ENCODE measurements at places on chromosomes 7 and 10. TPM values are rescaled to one million over a fixed set of nuclear protein-coding genes. Genes with fewer than 3 reads are reported as not detected.

DNA sequence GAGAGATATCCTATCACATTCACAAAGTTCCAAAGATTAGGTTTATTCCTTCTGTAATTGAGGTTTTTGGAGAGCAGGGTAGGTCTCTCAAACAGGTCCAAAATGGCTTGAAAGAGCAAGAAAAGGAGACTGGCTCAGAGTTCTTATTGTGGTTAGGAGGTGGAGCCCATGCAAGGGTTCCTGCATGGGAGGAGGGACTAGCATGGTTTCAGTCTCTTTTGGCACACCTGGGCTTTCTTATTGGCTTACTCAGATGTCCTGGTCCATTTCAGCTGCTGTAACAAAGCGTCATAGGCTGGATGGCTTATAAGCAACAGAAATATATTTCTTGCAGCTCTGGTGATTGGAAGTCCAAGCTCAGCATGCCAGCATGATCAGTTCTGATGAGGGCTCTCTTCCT lies 493.1 kb downstream of the REEP3 start:
- H3K36me3 ChIP-seq, result no peaks in the 10 kb centered on the region
- no peak overlapping the region for H3K27ac ChIP-seq
- no peaks in the 10 kb centered on the region for H3K27me3 ChIP-seq
- H3K4me1 ChIP-seq, result no peaks in the 10 kb centered on the region

DNA sequence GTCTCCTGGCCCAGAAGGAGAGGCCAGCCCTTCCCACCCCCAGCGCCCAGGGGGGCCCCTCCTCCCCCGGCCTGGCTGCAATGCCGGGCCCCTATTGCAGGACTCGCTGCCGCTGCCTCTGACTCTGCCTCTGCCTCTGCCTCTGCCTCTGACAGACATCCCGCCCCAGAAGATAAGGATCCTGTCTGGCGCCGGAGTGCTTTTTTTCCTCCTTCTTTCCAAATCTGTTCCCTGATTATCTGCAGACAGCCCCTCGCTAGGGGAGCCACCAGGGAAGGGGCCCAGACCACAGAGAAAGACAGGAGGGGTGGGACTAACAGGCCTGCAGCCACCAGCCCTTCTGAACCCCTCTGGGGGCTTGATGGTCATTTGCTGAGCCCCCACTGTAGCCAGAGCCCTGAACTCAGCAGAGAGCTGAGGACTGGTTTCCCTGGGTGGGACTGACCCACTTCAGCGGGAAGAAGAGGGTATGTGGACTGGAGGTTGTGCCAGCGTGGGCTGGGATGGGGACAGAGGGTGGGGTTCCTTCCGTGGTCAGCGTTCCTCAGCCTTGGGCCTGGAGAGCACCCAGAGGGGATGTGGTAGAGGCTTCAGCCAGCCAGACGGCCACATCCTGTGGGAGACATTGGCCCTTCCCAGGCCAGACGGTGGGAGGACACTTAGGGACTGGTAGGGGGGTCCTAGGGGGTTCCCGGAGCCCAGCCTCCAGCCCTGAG lies 22.8 kb downstream of the UNC5B start:
- no peaks in the 10 kb centered on the region for H3K36me3 ChIP-seq
- no peak overlapping the region for H3K27ac ChIP-seq
- DNase-seq, result no peak
- H3K27me3 ChIP-seq, result peaks cover 1% of the 10 kb centered on the region
- no peak overlapping the region for H3K4me3 ChIP-seq

Gene LIPN
- not detected for total RNA-seq

DNA sequence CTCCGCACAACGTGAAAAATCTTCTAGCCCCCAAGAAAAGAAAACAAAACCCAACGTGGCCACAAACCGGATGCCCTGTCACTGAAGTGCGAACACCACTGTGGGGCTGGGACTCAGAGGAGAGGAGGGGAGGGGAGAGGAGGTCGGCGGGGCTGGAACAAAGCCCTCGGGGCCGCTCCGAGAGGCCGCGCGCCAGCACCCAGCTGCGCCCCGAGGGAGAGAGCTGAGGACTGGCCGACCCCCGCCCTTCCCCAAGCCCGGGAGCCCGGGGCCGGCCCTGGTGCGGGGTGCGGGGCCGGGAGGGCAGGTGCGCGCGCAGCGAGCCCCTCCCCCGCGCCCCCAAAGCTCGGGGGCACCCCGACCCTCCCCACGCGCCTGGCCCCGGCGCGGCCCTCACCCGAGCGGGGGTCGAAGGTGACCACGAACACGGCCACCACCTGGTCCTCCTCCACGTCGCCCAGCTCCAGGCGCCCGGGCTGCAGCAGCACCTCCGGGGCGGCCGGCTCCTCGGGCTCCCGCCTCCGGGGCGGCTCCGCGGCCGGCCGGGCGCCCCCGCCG lies 398 bp downstream of the DENND11 start:
- H3K4me1 ChIP-seq, result peaks cover 31% of the 10 kb centered on the region
- peak; percentile 83 for DNase-seq
- peaks cover 1% of the 10 kb centered on the region for H3K36me3 ChIP-seq
- H3K4me3 ChIP-seq, result peak overlapping the region; percentile 79
- peak overlapping the region; percentile 88 for H3K27ac ChIP-seq

Gene GIMAP5
- 111 TPM for total RNA-seq

DNA sequence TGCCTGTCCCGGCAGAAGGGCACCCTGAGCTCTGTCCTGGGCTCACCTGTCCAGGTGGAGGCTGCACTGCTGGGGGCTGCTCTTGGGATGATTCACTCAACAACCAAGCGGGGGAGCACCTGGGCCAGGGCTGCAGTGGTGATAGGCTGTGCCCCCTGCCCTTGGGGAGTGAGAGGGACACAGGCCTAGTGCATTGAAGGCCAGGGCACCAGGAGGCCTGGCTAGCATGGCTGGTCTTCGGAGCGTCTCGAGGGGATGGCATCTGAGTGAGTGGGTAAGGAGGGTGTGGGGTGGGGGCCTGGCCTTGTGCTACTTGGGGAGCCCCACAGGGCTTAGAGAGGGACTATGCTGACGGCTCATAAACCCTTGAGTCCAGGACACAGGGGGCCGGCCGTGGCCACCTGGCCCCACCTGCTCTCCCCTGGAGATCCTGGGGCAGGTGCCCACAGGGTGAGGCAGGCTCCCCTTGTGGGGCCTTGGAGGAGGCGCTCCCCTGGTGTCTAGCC lies 3.1 kb downstream of the PWWP2B start:
- H3K27me3 ChIP-seq, result no peaks in the 10 kb centered on the region
- H3K4me3 ChIP-seq, result no peak overlapping the region
- no peak overlapping the region for H3K27ac ChIP-seq
- no peaks in the 10 kb centered on the region for H3K36me3 ChIP-seq

- H3K4me1 ChIP-seq, result no peaks in the 10 kb centered on the region
- DNase-seq, result no peak
- H3K27ac ChIP-seq, result no peak overlapping the region
- H3K36me3 ChIP-seq, result no peaks in the 10 kb centered on the region
- no peaks in the 10 kb centered on the region for H3K27me3 ChIP-seq
Measured at GRCh38 chr7:72035266-72035665, 376.9 kb downstream of the CALN1 start.

DNA sequence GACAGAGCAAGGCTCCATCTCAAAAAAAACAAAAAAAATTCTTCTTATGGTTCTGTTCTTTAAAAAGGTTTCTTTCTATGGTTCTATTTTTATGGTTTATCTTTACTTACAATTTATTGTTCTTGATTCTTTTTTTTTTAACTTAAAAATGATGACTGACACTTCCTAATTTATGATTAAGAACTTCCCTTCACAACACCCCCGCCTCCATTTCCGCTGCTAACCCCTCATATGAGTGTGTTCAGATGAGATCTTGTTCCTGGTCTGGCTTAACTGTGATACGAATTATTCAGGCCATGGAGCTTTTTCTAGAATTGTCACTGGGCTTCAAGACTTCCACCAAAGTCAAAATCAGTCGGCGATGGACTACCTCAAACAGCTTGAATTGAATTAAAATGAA lies 33.9 kb downstream of the PTER start:
- no peak for DNase-seq
- H3K36me3 ChIP-seq, result peaks cover 16% of the 10 kb centered on the region
- H3K27me3 ChIP-seq, result no peaks in the 10 kb centered on the region
- no peak overlapping the region for H3K27ac ChIP-seq
- peaks cover 10% of the 10 kb centered on the region for H3K4me1 ChIP-seq
- H3K4me3 ChIP-seq, result no peak overlapping the region

DNA sequence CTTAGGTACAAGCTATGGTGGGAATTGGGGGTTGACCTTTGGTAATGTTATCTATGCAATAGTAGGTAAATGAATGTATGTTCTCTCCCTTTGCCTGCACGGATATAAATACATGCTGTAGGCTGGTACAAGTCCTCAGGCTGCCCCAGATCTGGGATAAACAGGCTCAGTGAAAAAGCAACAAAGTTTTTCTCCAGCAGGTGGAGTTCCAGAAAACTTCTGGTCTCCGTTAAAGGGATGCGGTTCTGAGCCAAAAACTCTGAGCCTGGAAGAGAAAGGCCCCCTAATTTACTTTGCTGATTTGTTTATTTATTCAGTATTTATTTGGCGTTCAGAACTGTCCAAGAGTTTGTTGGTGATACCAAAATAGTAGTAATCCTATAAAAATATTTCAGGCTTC lies 204.7 kb downstream of the ADRA2A start:
- H3K27ac ChIP-seq, result no peak overlapping the region
- H3K4me3 ChIP-seq, result no peak overlapping the region
- DNase-seq, result no peak
- H3K27me3 ChIP-seq, result no peaks in the 10 kb centered on the region
- no peaks in the 10 kb centered on the region for H3K4me1 ChIP-seq
- no peaks in the 10 kb centered on the region for H3K36me3 ChIP-seq

DNA sequence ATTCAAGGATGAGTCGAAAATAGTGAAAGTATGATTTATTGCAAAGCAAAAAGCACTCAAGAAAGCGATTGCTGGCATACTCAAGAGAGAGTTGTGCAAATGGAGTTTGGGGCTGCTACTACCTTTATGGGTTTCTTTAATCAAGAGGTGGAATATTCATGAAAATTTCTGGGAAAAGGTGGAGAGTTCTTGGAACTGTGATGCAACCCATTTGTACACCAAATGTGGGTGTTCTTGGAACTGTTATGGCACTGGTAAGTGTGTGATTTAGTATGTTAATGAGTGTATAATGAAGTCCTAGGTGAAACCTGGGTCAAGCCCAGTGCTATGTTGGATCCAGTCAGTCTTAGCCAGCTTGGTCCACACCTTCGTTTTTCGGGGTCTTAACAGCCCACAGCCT lies 3.4 kb upstream of the VOPP1 start:
- DNase-seq, result no peak
- H3K27ac ChIP-seq, result no peak overlapping the region
- peaks cover 4% of the 10 kb centered on the region for H3K36me3 ChIP-seq
- H3K4me1 ChIP-seq, result peaks cover 34% of the 10 kb centered on the region

Gene TMEM178B
- 0.25 TPM for total RNA-seq

Gene INPP5A
- 9.1 TPM for total RNA-seq

DNA sequence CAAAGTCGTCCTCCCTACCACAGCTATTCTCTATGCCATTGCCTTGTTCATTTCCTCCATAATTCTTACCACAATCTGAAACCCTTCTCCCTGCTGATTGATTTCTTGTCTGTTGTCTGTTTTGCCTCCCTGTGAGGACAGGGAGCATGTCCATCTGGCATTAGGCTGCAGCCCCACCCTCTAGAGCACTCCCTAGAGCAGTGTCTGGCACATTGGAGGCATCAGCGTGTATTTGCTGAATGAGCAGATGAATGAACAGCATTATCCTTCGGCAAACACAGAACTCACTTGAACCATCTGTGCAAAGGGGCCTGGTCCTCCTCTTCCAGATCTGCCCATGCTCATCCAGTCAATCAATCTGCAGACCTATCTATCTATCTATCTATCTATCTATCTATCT lies 5.1 kb upstream of the DMBT1 start:
- peaks cover 27% of the 10 kb centered on the region for H3K4me1 ChIP-seq
- H3K36me3 ChIP-seq, result no peaks in the 10 kb centered on the region
- DNase-seq, result no peak
- peaks cover 6% of the 10 kb centered on the region for H3K27me3 ChIP-seq
- no peak overlapping the region for H3K27ac ChIP-seq

DNA sequence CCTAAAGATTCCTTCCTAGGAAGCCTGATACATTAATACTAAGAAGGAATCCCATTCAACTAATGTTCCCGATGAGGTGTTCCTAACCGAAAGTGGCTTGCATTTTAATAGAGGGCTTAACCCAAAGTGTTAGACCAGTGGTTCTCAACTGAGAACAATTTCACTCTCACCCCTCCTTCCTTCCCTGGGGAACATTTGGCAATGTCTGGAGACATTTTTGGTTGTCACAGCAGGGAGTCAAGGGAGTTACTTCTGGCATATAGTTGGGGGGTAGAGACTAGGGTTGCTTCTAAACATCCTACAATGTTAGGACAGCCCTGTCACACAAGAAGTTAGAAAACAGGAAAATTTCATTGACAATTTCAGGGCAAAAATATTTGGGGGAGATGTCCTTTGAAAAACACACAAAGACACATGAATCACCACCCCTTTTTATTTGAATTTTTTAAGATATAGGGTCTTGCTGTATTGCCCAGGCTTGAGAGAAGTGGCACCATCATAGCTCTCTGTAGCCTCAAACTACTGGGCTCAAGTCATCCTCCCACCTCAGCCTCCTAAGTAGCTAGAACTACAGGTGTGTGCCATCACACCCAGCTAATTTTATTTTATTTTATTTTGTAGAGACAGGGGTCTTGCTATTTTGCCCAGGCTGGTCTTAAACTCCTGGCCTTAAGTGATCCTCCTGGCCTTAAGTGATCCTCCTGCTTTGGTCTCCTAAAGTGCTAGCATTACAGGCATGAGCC lies 50.7 kb downstream of the WNT2 start:
- no peaks in the 10 kb centered on the region for H3K4me1 ChIP-seq
- H3K36me3 ChIP-seq, result no peaks in the 10 kb centered on the region
- H3K27me3 ChIP-seq, result no peaks in the 10 kb centered on the region
- DNase-seq, result no peak
- H3K4me3 ChIP-seq, result no peak overlapping the region

Gene DLG5
- 2.8 TPM for total RNA-seq

DNA sequence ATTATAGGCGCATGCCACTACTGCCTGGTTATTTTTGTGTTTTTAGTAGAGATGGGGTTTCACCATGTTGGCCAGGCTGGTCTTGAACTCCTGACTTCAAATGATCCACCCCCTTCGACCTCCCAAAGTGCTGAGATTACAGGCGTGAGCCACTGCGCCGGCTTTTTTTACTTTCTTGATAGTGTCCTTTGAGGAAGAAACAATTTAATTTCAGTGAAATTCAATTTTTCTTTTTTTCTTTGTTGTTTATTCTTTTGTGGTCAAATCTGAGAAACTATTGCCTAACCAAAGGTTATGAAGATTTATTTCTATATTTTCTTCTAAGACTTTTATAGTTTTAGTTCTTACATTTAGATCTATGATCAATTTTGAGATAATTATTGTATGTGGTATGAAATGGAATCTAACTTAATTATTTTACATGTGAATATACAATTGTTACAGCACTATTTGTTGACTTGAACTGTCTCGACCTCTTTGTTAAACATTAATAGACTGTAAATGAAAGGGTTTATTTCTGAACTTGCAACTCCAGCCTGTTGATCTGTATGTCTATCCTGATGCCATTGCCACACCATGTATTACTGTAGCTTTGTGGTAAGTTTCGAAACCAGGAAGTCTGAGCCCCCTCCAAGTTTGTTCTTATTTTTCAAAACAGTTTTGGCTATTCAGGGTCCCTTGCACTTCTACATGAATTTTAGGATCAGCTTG lies 19.8 kb upstream of the RASSF4 start:
- no peak for DNase-seq
- no peaks in the 10 kb centered on the region for H3K36me3 ChIP-seq
- H3K27me3 ChIP-seq, result peaks cover 25% of the 10 kb centered on the region
- H3K4me1 ChIP-seq, result peaks cover 9% of the 10 kb centered on the region

Data from activated CD4-positive, alpha-beta T cell treated with anti-CD3 and anti-CD28 coated beads, Interleukin-2, amount 10 ng/mL, durations not matched to agents 7 days and 5 days (primary cell).